ENCODE measurements at places on chromosomes 4 and X.

DNA sequence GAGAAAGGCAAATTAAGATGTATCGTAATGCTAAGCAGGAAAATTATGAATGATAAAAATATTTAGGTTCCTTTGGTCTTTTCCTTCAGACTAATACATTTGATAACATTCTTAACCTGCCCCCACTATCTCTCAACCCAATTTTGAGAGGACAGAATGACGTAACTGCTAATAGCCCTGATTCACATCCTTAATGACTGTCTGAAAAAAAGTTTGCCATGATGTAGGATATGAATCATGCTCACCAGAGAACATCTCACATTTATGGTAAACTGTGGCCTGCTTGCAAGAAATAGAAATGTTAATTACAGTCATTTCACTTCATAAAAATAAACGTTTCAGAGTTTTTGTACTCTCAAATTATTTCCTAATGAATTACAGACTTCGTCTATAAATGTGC lies 128.0 kb upstream of the VEGFC start:
- DNase-seq = no peak

- DNase-seq = no peak
These were observed 1.8 kb upstream of the DOCK11 start for GRCh38 chrX:118493653-118494297.

GRCh38 chrX:347351-348117 lies 28.9 kb upstream of the GTPBP6 start:
- no peak for DNase-seq

DNA sequence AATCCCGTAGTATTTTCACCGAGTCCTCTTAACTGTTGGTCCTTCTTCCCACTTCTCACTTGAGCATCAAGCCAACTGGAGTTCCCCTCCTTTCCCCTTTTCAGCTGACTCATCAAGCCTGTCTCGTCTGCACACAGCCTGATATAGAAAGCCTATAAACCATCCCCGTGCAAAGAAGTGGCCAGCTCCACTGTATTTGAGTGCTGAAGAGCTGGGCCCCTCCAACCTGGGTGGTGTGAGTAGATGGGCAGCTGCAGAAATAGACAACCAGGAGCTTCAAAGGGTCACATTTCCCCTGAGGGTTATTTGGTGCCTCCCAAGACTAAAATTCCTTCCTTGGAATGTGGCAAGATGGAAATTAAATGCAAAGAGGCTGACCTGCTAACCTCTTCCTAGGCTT lies 199.7 kb downstream of the HS6ST2 start:
- DNase-seq = no peak

DNA sequence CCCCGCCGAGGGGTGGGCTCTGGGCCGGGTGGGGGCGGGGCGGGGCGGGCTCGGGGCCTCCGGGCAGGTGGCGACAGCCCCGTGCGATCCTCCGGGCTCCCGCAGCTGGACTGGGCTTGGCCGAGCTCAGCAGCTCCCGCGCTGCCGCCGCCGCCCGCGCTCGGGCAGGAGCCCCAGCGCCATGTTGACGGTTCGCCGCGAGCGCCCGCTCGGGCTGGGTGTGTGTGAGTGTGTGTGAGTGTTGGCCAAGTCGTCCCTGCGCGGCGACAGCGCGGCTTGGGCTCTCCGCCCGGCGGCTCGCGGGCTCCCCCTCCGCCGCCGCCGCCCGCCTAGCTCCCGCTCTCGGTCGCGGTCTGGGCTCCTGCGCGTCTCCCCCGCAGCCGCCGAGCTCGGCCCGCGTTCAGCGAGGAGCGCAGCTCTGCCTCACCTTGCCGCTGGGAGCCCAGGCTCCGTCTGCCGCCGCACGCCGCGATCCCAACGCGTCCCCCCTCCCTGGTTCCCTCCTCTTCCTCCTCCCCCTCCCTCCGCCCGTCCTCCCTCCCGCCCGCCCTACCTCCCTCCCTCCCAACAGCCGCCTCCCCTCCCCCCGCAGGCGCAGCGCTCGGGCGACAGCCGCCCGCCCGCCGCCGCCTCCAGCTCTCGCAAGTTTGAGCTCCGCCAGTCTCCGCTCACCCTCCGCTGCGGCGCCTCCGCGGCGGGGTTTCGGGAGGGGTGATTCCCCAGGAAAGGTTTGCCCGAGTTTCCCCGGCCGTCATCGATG lies at the start of gene BCOR:
BCOR (minus strand) TSS at position 455 of the 760 bp plus-strand sequence. CDS start 20,029 bp downstream, outside the sequence.
- peak; percentile 88 for DNase-seq

Measured in RPMI8226 (cell line).